ENCODE measurements at places on chromosomes 1 and 21.
A peak's percentile ranks its signal among the peaks of the same experiment; 100 is the strongest.

GRCh38 chr1:112870887-112871646 is 84.9 kb downstream of the SLC16A1 start:
- no peak for DNase-seq

DNA sequence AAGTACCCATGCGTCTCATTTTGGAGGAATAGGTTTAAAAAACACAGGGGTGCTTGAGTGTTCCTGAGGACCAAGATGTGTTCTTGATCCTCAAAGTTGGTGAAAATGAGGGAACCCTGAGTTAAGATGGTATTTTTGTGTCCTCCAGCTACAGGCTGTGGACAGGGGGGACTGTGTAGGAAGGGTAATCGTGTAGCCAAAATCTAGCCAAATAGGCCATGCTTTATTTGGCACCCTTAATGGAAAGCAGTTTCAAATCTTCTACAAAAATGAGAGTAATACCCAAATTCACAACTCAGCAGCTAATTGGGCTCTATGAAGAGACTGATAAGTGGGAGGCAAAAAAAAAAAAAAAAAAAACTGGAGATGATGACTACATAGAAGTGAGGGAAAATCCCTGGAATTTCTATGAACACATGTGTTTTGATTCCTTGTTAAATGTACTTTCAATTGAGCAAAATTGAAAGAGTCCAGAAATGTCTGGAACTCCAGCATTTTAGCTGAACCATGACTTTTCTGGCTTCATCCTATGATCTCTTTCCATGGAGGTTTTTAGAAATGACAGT is 470 bp downstream of the HSD11B1 start:
- no peak for DNase-seq

DNA sequence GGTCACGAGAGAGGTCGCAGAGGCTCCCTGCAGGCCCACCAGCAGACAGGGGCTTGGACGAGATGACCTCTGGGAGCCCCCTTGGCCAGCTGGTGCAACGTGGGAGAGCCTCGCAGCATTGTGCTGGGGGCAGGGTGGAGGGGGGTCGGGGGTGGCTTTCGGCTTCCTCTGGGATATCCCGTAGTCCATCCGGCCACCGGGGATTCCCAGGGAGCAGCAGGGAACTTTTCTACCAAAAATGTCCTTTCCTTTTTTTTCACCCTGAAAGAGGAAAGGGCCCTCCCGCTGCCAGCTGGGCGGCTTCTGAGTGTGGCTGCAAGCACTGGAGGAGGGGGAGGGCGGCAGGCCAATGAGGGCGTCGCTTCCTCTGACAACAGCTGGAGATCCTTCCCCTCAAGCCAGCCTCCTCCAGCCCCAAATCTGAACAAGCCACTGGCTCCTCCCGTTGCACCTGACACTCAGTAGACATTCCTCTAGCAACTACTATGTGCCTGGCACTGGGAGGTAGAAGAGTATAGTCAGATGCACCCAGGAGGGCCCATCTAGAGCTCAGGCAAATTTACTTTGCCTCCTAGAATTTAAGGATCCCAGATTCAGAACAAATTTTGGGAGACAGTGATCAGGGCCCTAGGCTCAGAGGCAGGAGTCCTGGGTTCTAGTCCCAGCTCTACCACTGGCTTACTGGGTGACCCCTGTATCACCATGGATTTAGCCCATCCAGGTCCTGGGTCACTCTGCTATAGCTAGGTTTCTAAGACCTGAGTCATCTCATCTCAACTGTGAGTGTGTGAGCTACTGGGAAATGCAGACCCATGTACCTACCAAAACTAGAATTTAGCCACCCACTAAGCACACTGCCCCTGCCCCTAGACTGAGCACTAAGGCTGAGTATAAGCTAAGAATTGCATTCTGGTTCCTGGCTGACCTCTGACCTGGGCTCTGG is 2.7 kb downstream of the MOB3C start:
- peak; percentile 47 for DNase-seq

DNA sequence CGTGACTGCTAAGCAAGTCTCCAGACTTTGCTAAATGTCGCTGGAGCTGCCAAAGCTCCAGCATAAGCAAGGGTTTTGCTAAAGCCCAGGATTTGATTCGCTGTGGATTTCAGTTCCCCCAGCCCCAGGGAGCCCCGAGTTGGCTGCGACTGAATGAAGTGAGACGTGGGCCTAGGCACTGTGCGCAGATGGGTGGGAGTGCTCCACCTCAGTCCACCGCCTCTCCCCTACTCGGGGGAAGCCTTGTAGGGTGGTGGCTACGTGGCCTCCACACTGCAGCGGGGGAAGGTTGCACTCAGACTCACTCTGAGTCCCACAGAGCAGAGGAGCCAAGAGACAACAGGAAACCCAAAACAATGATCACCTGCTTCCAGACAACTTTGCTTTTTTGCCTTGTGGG is 397.8 kb upstream of the VAMP3 start:
- DNase-seq, result no peak

- DNase-seq, result no peak
Observed at GRCh38 chr1:44043176-44044070, 12.2 kb upstream of the SLC6A9 start.

- DNase-seq, result no peak
Observed at GRCh38 chr1:52668711-52669110, 29.4 kb downstream of the COA7 start.

DNA sequence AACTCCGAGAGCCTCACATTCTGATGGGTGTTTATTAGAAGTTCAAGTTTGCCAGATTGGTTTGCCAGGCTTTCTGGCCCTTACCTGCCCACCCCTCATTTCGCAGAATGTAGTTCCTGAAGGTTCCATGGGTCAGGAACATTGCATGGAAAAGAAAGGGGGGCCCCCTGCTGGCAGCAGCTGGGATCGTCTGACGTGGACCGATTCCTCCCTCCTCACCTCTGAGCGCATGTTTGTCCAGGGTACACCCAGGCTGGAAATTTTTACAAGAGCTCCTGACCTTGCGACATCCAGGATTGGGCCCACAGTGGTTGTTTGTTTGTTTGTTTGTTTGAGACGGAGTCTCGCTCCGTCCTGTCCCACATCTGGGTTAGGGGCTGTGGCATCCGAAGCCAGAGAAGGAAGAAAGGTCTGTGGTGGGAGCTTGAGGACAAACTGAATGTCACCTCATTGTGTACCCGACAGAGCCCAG is 126.0 kb upstream of the TMEM51 start:
- DNase-seq, result peak; percentile 44

DNA sequence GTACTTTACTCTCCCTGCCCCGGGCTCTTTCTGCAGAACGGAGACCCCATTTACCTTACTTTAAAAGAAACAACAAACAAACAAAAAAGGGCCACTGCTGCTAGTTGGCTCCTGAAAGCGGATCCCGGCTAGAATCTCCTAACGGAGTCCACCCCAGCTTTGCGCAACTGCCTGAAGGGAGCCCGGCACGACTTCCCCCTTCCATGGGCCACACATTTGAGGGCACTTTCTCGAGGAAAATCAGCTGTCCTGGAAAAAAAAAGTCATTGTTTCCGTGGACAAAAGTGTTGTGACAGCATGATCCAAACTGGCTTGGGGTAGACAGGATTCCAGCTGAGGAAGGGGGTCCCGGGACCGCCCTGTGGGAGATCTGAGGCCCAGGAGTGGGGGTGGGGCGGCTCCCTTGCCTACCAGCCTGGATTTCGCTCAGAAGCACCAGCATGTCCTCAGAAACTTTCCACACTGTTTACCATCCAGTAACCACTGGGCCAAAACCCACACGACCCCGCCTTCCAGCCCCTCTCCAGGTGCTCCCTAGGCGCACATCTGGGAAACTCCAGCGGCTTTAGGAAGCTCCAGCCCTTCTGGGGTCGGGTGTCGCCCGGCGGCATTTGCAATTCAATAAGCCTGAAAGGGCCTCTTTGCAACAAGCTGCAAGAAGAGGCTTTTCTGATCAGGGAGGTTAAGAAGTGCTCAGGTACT is 4.8 kb downstream of the RIPK4 start:
- no peak for DNase-seq

GRCh38 chr21:36765229-36765628 is 66.3 kb downstream of the SIM2 start:
- DNase-seq, result no peak

GRCh38 chr1:46133181-46133658 is 791 bp upstream of the PIK3R3 start:
- no peak for DNase-seq

- DNase-seq, result peak; percentile 1
Observed at GRCh38 chr1:21775550-21775914, 7.4 kb downstream of the USP48 start.

DNA sequence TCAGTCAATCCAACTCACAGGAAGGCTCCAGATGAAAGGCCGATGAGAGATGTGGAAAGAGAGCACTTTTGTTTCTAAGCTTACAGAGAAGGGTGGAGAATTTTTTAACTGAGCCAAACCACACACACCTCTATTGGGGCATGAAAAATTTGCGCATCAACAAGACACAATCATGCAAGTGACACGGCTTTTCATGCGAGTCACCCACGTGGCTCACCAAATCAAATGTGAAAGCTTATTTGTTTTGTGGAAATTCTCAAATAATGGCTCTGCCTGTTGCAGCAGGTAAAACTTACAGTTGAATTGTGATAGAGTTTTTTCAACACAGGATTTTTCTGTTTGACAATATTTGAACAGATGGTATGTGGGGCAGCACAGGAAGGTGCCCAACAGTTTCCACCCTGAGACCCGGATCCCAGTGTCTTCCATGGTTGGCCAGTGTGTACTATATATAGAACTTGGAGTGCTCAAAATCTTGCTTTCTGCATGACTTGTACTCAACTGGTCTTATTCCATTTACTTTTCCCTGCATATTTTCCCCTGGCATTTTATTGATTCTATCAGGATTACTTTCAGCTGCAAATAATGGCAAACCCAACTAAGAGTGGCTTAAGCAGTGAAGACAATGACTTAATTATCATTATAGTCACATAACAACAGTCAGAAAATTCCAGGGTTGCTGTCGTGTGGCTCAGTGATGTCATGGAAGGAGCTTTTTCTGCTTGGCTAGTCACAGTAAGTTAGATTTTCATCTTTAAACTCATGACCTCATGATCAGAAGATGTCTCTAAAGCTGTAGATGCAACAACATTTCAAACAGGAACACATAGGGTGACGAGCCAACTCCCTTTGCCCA is 90.6 kb upstream of the SIM2 start:
- DNase-seq, result no peak

Measured in nucleus accumbens (tissue), 56 donors.